HFFc6 (cell line): ENCODE measurements at places on chromosomes 3 and 15.

GRCh38 chr15:58704155-58704865 lies 45.2 kb downstream of the ADAM10 start:
- peak; percentile 5 for DNase-seq

- peak; percentile 65 for DNase-seq
These were observed 66.9 kb downstream of the RNF13 start for GRCh38 chr3:149879872-149880271.

DNA sequence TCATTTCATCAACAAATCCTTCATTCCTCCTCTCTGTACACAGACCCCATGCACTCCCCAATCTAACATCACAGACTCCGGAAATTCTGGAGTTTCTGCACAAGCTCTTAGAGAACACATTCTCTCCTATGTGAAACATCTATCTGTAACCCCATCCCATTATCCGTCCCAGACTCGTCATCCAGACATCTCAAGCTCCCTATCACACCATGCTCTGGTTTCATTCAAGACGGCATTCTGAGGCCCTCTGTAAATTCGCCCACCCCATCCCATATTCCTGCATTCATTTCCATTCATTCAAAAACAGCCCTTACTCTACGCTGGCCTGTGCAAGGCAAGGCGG lies 575 bp downstream of the LEO1 start:
- no peak for DNase-seq

GRCh38 chr15:47824147-47824546 lies 106.8 kb downstream of the SEMA6D start:
- DNase-seq: no peak

DNA sequence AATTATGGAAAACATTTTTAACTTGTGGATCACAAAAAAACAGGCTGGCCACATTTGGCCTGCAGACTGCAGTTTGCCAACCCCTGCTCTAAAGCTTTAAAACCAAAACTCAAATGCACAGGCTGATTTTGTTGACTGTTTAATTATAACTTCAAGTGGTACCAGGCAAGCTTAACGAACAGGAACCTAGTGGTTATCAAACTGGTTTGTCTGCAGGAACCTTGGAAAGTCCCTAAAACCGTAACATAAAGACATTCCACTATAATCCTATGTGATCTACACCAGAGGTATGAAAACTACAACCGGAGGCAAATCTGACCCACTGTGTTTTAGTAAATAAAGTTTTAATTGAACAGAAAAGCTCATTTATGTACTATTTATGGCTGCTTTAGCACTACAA lies 52.4 kb downstream of the TBL1XR1 start:
- no peak for DNase-seq

- DNase-seq: no peak
These were observed 1.6 kb upstream of the TOPAZ1 start for GRCh38 chr3:44240061-44240460.

- DNase-seq: no peak
These were observed 55.9 kb upstream of the GCNT3 start for GRCh38 chr15:59555696-59556095.

DNA sequence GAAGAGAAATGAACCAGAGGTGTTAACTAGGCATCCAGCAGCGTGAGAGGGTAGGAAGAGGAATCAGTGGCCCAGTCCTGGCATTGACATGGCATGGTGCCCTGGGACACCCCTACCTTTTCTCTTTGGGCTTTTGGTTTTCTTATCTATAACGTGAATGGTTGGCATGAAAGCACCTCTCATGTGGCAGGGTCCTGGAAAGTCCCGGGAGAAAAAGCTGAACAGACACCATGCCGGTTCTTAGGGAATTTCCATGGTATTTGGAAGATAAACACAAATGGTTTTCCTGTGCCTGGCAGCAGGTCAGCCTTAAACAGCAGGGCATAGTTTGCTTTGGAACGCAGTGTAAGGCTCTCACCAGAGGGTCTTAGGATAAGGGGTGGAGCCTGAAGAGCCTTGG lies 15.4 kb downstream of the ARNT2 start:
- no peak for DNase-seq

GRCh38 chr3:186746008-186746407 lies 28.8 kb downstream of the KNG1 start:
- peak; percentile 84 for DNase-seq

- DNase-seq: no peak
These were observed 24.4 kb upstream of the CYP11A1 start for GRCh38 chr15:74391582-74392450.

DNA sequence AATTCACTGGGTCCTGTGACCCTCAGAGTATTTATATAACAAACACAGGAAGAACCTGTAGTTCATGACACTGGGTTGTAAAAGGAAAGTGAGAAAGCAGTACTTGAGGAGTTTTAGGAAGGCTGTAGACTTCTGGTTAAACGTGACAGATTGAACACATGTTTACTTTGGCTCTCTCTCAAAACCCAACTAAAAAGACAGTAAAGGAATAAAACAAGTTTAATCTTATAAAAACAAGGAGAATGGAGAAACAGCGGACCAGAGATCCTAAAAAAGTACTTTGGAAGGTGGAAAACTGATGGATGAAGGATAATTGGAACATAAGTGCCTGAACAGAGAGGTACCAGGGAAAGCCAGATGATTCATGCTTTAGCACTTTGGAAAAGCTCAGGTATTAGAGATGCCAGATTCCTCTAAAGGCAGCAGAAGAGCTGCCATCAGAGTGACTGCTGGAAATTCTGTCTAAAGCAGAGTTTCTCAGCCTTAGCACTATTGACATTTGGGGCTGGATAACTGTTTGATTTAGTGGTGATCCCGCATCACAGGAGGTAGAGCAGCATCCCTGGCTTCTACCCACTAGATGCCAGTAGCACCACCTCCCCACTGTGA lies 182.9 kb upstream of the RORA start:
- no peak for DNase-seq

- no peak for DNase-seq
These were observed 46.9 kb downstream of the ZNF710 start for GRCh38 chr15:90047956-90048575.

GRCh38 chr3:50559702-50560101 lies 7.8 kb downstream of the C3orf18 start:
- DNase-seq: peak; percentile 22

DNA sequence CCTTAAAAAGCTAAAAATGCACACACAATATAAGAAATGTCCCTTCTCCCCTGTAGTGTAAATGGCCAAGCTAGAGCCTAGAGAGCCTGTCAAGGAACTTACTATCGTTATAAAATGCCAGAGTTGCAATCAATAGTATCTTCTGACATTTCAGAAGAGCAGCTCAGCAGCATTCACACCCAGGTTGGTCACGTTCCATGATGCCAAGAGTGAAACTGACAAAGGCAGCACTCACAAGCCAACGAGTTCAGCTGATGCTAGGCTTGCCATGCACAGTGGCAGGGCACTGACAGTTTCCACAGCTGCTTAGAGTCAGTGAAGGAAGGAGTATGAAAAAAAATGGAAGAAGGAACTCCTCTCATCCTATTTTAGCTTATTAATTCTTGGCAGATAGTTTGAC lies 331.4 kb upstream of the CCDC54 start:
- DNase-seq: no peak

GRCh38 chr3:61181874-61182273 lies 69.4 kb downstream of the FHIT start:
- DNase-seq: no peak

DNA sequence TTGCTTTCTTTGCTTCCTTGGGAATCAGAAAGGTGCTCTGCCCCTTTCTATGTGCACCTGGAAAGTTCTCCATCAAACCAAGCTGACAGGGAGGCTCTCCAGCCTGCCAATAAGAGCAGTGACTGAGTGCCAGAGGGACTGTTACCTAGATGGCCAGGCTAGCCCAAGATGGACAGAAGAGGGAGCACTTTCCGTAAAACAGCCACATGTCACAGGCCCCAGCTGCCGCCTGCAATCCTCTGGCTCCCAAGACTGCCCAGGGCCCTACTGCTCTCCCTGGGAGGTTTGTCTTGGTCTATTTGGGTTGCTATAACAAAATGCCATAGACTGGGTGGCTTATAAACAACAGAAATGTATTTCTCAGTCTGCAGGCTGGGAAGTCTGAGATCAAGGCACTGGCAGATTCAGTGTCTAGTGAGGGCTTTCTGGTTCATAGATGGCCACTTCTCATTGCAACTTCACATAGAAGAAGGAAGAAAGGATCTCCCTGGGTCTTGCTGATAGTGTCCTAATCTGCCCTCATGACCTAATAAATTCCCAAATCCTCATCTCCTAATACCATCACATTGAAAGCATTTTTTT lies 72.3 kb downstream of the TAMM41 start:
- DNase-seq: peak; percentile 51

DNA sequence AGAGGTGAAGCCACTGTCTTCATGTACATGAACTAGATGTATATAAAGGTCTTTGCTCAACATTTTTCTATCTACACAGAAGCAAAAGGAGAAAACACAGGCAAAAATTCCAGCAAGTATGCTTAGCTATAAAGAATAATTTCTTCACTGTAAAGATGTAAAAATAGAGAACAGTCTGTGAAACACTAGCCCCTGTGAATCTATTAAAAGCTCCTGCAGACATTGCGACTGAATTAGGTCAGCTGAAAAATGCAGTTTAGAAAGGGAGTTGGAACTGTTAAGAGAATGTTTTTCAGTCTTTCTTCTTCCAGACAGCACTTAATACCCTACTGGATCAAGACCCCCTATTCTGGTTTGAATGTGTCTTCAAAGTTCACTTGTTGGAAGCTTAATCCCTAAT lies 291.5 kb downstream of the KBTBD8 start:
- DNase-seq: no peak

DNA sequence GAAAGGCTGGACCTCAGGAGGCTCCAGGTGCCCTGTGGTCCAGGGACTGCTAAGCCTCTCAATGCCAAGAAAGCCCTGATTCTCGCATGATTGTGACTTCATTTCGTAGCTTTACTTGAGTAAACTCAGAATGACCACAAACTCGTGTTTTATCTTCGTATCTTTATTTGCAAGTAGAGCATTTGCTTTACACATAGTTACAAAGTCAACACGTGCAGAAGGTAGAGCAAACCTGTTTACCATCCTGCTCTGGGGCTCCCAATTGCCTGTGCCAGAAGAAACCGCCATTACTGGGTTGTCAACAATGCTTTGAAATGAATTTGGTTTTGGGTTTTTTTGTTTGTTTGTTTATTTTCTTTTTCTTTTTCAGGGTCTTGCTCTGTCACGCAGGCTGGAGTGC lies 5.8 kb upstream of the MESP1 start:
- no peak for DNase-seq

GRCh38 chr3:65604863-65605526 lies 433.7 kb downstream of the MAGI1 start:
- DNase-seq: peak; percentile 66

DNA sequence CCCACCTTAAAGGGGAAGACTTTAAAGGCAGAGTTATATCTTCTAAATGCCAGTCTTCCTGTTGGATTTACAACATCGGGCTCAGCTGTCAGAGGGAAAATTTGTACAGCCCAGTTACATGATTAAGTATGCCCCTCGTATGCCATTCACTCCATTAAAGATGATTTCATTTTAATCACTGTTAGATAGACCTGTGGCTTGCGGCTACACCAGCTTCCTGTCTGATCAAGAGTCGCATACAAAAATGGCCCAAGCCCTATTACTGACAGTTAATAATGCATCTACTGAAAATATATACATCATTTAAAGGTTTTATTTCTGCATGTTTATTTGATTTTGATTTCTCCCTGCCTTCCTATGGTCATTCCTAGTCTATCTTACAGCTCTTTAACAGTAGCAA lies 7.1 kb downstream of the EIF4E3 start:
- no peak for DNase-seq

DNA sequence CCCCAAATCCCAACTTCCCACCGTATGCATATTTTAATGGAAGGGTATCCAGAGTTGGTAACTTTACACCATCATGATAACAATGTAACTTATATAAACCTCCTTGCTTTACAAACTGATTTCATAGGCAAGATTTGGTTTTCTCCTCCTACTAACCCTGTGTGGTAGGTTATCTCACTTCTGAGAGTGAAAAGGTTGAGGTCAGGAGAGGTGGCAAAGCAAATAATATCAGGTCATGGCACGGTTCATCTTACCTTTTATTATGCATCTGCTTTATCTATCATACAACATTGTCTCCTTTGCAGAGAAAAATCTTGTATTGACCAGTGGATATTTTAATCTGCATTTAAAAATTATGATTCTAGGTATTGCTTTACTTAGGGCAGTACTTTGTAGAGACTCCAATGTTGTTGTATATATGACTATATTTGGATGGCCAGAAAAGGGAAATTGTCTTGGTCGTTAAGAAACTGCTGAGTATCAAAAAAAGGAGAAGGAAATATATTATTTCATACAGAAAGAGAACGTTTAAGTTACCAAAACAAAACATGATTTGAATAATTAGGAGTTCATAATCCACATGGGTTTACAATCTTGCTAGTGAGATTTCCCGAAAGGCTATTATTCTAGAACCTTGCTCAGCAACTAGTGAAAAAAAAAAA lies 30.4 kb downstream of the NFKBIZ start:
- DNase-seq: no peak

- no peak for DNase-seq
These were observed 33.6 kb downstream of the HEG1 start for GRCh38 chr3:125022206-125022605.

DNA sequence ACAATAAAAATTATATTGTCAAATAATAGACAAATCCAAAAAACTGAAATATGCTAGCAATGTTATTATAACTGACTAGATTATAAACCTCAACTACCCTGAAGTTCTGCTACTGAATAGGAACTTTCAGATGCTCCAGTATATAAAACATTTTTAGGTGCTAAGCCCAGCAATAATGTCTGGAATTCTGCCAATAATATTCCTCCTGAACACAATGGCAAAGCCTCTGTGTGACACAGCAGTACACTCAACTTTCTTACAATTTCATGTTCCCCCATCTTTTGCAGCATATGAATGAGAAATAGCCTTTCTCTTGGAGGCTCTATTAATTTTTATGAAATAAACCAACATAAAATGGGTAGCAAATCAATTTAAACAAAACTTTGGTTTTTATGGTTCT lies 29.5 kb downstream of the ATOSA start:
- no peak for DNase-seq

- DNase-seq: no peak
These were observed 434.2 kb upstream of the CNTN3 start for GRCh38 chr3:75048650-75049049.

DNA sequence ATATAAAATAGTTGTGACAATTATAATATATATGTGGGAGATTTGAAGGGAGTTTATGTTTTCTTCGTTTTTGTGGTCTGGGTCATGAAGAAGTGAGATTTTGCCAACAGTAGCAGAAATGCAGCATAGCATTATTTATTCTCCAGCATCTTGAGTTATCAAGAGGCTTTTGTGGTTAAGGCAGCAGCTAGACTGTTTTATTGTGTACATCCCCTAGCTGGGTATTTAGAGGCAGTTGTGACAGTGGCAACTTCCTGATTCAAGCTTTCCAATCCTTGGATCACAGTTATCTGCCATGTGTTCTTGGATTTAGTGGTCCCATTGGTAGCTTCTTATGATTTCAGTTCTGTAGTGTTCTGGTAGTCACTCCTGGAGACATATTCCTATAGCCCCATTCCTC lies 29.0 kb downstream of the ARIH1 start:
- no peak for DNase-seq

GRCh38 chr3:149009732-149010131 lies 18.4 kb downstream of the GYG1 start:
- DNase-seq: no peak

GRCh38 chr15:35992791-35993190 lies 446.8 kb upstream of the DPH6 start:
- DNase-seq: no peak
